ENCODE measurements at places on chromosomes 12 and 14. TPM values are rescaled to one million over a fixed set of nuclear protein-coding genes. Genes with fewer than 3 reads are reported as not detected.

DNA sequence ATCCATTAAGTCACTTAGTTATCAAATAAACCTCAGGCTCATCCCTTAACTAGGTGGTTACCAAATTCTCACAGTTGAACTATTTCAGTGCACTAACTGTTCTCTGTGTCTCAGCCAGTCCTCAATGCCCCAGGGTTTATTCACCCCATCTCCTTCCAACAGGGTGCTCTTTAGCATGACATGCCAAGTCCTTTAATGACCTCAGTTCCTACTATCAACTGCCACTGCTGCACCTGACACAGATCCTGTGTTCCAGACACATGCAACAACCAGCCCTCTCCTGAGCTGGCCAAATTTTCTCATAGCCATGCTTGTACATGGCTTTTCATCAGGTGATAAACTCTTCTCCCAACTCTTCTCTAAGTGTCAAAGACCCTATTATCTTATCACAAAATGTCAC lies 80.0 kb downstream of the ATXN2 start:
- no peaks in the 10 kb centered on the region for H3K4me1 ChIP-seq
- no peaks in the 10 kb centered on the region for H3K27me3 ChIP-seq
- H3K27ac ChIP-seq: no peak overlapping the region
- H3K36me3 ChIP-seq: peaks cover 60% of the 10 kb centered on the region
- DNase-seq: no peak

GRCh38 chr14:66610154-66610563 lies 102.2 kb downstream of the GPHN start:
- no peak overlapping the region for H3K4me3 ChIP-seq
- H3K4me1 ChIP-seq: no peaks in the 10 kb centered on the region
- H3K27ac ChIP-seq: no peak overlapping the region

GRCh38 chr12:27852117-27852516 lies 72.1 kb upstream of the MANSC4 start:
- no peaks in the 10 kb centered on the region for H3K27me3 ChIP-seq
- no peaks in the 10 kb centered on the region for H3K4me1 ChIP-seq
- H3K4me3 ChIP-seq: no peak overlapping the region
- H3K27ac ChIP-seq: no peak overlapping the region
- DNase-seq: no peak
- H3K36me3 ChIP-seq: no peaks in the 10 kb centered on the region

DNA sequence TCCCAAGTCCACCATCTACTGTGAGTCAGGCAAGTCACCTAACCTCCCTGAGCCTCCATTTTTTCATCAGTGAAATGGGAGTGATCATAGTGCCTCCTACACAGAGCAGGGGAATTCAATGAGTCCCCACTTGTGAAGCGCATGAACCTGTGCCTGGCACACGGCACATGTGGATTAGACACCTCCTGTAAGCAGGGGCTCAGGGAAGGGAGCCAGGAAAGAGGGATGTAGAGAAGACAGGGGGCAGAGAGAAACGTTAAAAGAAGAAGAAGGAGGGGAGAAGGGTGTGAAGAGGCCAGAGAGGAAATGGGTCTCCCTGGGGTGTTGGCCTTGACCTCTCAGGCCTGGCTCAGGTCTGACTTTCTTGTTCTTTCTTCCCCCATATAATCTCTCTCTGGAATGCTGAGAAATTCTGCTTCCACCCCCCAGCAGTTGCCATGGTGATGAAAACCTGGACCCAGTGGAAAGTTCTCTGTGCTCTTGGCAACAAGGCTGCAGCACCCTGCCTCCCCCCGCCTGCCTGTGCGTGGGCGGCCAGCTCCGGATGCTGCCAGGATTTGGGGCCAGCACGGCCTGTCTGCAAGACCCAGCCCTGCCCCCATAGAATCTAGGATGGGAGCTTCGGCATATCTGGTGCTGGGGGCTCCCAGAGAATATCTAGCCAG lies 94.5 kb downstream of the CALM1 start:
- no peaks in the 10 kb centered on the region for H3K36me3 ChIP-seq
- no peaks in the 10 kb centered on the region for H3K27me3 ChIP-seq
- H3K4me3 ChIP-seq: no peak overlapping the region
- no peak for DNase-seq

- 0 out of 2 replicates have a peak, but pooled peaks cover under 1% of the 10 kb centered on the region for H3K4me1 ChIP-seq
- H3K36me3 ChIP-seq: no peaks in the 10 kb centered on the region
- H3K27ac ChIP-seq: no peak overlapping the region
- no peak for DNase-seq
Observed at GRCh38 chr14:91599994-91600393, 89.9 kb upstream of the PPP4R3A start.

- peaks cover 14% of the 10 kb centered on the region for H3K36me3 ChIP-seq
- H3K4me3 ChIP-seq: no peak overlapping the region
- no peak for DNase-seq
Observed at GRCh38 chr14:63713058-63713457, 14.8 kb downstream of the SGPP1 start.

DNA sequence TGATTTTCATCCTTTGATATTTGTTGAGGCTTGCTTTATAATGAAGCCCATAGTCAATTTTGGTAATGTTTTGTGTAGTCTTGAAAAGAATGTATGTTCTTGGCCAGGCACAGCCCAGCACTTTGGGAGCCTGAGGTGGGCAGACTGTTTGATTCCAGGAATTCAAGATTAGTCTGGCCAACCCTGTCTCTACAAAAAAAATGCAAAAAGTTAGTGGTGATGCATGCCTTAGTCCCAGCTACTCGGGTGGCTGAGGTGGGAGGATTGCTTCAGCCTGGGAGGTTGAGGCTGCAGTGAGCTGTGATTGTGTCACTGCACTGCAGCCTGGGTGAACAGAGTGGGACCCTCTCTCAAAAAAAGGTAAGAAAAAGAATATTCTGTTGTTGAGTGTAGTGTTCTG lies 10.8 kb downstream of the ETNK1 start:
- H3K36me3 ChIP-seq: peaks cover 33% of the 10 kb centered on the region
- no peak for DNase-seq
- H3K4me3 ChIP-seq: no peak overlapping the region
- no peaks in the 10 kb centered on the region for H3K4me1 ChIP-seq
- H3K27ac ChIP-seq: no peak overlapping the region

DNA sequence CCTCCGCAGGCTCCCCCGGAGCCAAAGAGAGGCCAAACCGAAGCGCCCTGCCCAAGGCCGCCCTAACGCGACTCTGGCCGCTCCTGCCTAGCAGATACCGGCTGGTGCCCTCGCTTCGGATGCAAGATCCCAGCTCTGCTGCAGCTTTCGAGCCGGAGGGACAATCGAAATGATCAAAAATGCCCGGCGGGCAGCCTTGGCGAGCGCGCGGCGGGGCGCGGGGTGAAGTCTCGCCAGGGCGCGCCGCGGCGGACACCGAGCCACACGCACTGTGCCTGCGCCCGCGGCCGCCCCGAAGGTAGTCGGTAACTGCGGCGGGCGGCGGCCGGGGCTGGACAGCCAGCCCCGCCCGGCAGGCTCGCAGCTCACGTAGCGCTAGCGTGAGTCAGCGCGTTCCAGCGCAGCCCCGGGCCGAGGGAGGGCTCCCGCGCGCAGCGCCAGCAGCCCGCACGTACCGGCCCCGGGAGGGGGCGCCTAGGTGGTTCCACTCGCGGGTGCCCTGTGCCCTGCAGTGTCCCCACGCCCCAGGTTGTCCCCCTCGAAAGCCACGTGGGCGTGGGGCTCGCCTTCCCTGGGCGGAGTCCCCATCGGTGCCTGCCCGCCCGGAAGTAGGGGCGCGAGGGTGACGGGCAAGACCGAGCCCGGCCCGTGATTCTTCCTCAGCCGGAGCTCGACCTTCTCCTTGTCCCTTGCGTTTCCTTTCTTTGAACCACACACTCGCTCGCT lies 109.2 kb upstream of the EGLN3 start:
- peak overlapping the region; percentile 68 for H3K4me3 ChIP-seq
- H3K27me3 ChIP-seq: no peaks in the 10 kb centered on the region
- DNase-seq: peak; percentile 79
- H3K4me1 ChIP-seq: peaks cover 23% of the 10 kb centered on the region
- peak overlapping the region; percentile 68 for H3K27ac ChIP-seq
- no peaks in the 10 kb centered on the region for H3K36me3 ChIP-seq

- no peaks in the 10 kb centered on the region for H3K4me1 ChIP-seq
- H3K27me3 ChIP-seq: no peaks in the 10 kb centered on the region
- no peaks in the 10 kb centered on the region for H3K36me3 ChIP-seq
- H3K4me3 ChIP-seq: no peak overlapping the region
- DNase-seq: no peak
Observed at GRCh38 chr12:3193131-3193530, 116.0 kb downstream of the TSPAN9 start.

DNA sequence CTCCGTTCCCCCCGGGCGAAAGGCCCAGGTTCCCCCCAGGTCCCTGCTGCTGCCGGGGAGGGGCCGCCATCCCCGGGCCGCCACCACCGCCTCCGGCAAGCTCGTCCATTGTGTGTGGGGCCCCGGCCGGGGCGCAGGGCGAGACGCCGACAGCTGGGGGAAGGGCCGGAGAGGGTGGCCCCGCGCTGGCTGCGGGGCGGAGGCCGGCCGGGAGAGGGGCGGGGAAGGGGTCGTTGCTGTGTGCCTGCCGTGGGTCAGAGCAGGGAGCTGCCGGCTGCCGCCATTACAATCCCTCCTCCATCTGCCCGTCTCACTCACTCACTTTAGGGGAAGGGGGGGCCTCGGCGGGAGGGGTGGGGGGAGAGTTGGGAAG lies at the start of gene STRN3:
TSS of gene STRN3 (minus strand) at position 303 of the 373 bp plus-strand sequence. CDS start at position 109, 194 bp downstream.
- peaks cover 24% of the 10 kb centered on the region for H3K4me1 ChIP-seq
- H3K27me3 ChIP-seq: no peaks in the 10 kb centered on the region
- H3K27ac ChIP-seq: peak within 1 kb of the TSS; percentile 79
- no peak for DNase-seq
- H3K4me3 ChIP-seq: peak within 1 kb of the TSS; percentile 88

The BATF gene
- total RNA-seq: 55.7 TPM

The ESYT1 gene
- 46.1 TPM for total RNA-seq

The TSPAN11 gene
- not detected for total RNA-seq

The RAB15 gene
- total RNA-seq: 52.9 TPM

The TTC7B gene
- 8.9 TPM for total RNA-seq

The KRT86 gene
- total RNA-seq: 5.7 TPM

The FGD6 gene
- 18.1 TPM for total RNA-seq

The TCL1B gene
- not detected for total RNA-seq

The LRP1-AS gene
- total RNA-seq: not detected

The PWP1 gene
- total RNA-seq: 41.4 TPM

All from PC-9 (cell line).